ENCODE measurements at places on chromosomes 3 and 15.

- no peak for DNase-seq
Measured at GRCh38 chr3:11381563-11381962, 109.4 kb downstream of the ATG7 start.

GRCh38 chr3:40502034-40502433, 3.8 kb upstream of the ZNF620 start:
- no peak for DNase-seq

GRCh38 chr15:67854358-67854757, 14.5 kb upstream of the RNU6-1 start:
- DNase-seq, result no peak

- DNase-seq, result no peak
Measured at GRCh38 chr15:67724691-67725375, 100.5 kb upstream of the SKOR1 start.

- no peak for DNase-seq
Measured at GRCh38 chr3:4731543-4732111, 238.5 kb downstream of the ITPR1 start.

- DNase-seq, result no peak
Measured at GRCh38 chr3:183808355-183808754, 17.0 kb downstream of the MAP6D1 start.

GRCh38 chr3:171261487-171261886, 198.7 kb downstream of the TNIK start:
- DNase-seq, result no peak

DNA sequence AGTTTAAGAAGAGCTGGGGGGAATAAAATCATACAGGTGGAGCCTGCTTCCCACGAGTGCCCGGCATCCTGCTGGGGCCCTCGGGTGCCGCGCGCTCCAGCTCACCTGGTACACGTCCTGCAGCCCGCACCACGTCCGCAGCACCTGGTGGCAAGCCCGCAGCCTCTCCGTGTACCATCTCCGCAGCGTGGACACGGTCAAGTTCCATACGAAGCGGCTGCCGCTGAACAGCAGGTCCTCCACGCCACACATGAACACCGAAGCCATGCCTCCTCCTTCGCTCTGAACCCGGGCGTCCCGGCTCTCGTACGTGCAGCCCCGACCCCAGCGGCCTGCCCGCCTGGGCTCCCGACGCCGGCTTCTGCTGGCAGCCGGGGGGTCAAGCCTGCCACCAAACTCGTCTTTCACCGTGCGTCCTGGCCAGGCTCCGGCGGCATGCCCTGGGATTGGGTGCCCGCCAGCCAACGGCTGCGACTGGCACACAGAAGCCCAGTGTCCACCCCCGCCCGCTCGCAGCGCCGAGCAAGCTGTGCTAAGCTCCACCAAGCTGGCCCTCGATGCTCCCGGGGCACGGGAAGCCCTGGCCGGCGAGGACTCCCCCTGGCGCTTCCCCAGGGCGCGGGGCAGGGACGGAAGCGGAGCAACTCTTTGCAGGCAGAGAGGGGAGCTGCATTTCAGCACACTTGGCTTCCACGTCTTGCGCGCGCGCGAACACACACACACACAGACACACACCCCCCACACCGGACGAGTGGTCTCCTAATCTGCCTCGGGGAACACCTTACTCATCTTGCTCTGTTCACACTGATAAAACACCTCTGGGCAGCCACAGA, at the start of gene FRMD4B:
Gene FRMD4B, minus strand, starts transcription at position 366 of the 833 bp plus-strand sequence. Its CDS starts 99 bp downstream, at position 267.
- DNase-seq, result peak; percentile 37

DNA sequence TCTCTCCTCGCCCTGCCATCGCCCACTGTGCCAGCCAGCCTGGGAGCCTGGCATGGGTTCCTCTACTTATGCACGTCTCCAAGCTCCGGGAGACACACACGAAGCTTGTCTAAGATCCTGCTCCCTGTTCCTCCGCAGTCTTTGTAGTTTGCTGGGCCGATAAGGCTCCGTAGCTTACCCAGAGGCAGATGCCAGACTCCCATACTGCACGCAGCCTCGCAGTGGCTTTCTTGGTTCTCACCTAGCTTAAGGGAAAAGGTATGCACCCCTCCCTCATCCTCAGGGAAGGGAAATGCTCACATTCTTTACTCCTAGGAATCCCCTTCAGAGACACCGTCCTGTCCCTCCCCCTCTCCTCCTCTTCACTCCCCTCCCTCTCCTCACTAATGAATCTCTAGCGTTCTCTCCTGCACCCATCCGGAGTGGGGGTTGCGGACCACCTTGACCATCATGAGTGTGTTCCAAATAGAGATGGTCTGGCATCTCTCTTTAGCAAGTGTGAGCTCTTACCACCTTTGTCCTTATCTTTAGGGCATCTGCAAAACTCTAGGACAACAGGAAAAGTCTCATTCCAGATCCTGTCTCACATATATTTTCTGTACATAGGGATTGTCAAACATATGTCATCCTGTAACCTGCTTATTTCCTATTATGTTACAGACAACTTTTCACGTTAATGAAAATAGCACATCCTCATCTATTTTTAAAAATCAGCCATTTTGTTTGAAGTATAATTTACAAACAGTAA, 56.5 kb downstream of the TMEM266 start:
- DNase-seq, result no peak

GRCh38 chr3:42764561-42765295, 8.3 kb downstream of the CCDC13 start:
- no peak for DNase-seq

GRCh38 chr3:141104151-141104821, 53.1 kb downstream of the SPSB4 start:
- DNase-seq, result no peak

- DNase-seq, result no peak
Measured at GRCh38 chr3:64645243-64645642, 42.6 kb downstream of the ADAMTS9 start.

DNA sequence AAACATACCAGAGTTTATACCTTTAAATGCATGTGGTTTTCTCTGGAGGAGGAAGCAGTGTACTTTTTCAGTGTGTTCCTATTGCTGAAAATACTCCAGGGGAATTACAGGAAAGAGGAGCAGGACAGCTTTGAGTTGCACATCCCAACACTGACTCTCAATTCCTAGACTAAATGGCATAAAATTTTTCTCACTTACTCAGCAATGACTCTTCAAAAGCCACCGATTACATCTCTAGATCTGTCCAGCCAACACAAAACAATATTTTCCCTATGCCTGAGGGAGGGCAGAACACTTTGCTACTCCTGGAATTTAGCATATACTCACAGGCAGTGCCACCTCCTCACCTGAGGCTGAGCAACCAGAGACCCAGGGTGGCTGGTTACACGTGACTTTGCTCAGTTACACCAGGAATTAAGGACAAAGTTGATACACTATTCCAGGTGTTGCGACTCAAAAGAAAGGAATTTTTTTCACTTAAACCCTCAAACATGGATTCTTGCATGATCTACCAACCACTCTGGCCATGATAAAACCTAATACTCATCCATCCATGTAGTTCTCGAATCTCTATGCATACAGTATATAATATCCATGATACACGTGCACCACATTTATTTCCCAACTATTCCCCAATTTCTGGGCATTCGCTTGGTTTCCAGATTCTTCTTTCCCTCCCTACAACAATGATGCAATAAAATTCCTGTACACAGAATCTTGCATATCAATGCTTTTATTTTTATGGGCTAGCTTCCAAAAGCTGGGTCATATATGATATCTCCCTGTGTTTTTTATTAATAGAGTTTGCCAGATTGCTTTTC, 194.6 kb downstream of the THRB start:
- no peak for DNase-seq

GRCh38 chr15:39177561-39177960, 403.3 kb upstream of the THBS1 start:
- no peak for DNase-seq

- peak; percentile 53 for DNase-seq
Measured at GRCh38 chr15:45399381-45400212, 21.3 kb upstream of the GATM start.

- DNase-seq, result no peak
Measured at GRCh38 chr3:14344351-14344750, 58.1 kb upstream of the SLC6A6 start.

- DNase-seq, result peak; percentile 76
Measured at GRCh38 chr15:90871716-90872485, 3.5 kb downstream of the FURIN start.

DNA sequence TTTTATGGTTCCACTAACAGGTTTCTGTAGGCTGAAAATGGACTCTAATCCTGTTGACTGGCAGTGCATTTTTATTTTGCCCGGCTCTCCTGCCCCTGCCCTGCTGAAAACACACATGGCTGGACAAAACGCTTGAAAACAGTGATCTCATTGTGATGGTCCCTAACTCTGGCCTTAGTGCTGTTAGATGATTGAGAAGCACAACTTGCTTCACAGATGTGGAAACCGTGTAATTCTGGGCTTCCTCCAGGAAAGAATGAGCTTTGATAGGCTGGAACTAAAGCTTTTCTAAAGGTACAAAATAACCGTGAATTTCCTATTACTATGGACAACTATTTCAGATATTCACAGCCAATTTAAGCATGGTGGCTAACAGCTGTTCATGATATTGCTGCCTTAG, 121.4 kb downstream of the VGLL3 start:
- DNase-seq, result no peak

GRCh38 chr3:169509359-169509758, 154.2 kb downstream of the MECOM start:
- no peak for DNase-seq

GRCh38 chr3:15820911-15821310, 23.1 kb upstream of the ANKRD28 start:
- DNase-seq, result no peak

DNA sequence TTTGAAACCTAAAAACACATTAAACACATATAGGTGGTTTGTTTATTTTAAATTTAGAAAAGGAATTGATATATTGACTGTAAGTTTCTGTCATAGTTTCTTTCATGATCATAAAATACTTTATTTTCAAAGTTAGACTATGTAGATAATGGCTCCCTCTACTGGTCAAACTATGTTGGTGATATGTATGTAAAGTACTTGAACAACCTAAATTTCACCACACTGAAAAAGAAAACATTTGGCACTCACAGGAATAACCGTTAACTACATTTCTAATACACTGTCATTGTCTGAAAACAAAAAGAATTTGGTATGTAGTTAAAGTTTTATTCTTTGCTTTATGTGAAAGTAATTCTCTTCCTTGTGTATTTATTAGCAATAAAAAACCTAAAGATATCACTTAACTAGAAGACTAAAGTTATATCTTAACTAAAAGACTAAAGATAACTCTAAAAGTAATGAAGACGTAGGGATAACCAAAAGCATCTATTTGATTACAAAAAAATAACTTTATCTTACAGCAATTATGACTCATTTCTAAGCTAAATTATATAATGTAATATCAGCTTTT, 427.5 kb downstream of the VGLL3 start:
- no peak for DNase-seq

GRCh38 chr15:66719471-66719870, 17.4 kb downstream of the SMAD6 start:
- DNase-seq, result no peak

DNA sequence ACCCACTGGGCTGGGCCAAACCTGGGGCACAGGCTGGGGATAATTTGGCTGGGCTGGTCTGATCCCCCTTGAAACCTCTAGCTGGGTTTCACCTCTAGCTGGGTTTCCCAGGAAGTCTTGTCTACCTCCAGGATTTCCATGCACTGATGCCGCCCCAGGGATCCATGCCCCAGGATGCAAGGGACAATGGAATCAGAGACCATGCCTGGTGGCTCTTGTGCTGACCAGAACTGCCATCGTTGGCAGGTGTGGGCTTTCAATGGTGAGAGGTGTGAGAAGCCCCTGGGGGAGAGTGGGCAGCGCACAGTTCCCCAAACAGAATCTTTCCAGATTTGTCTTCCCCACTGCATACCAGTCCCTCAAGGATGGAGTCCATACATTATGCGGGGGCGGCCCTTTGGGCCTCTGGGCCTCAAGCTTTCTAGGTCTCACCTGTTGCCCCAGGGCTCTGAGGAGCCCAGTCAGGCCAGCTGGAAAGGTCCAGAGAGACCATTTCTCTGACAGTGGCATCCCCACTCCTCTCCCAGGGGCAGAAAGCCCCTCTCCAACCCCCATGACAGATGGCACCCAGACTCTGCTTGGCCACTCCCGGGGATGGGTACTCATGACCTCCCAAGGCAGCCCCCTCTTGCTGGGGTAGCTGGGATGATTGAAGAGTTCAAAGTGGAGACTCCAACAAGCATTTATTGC, 35.4 kb downstream of the EPHB3 start:
- no peak for DNase-seq

DNA sequence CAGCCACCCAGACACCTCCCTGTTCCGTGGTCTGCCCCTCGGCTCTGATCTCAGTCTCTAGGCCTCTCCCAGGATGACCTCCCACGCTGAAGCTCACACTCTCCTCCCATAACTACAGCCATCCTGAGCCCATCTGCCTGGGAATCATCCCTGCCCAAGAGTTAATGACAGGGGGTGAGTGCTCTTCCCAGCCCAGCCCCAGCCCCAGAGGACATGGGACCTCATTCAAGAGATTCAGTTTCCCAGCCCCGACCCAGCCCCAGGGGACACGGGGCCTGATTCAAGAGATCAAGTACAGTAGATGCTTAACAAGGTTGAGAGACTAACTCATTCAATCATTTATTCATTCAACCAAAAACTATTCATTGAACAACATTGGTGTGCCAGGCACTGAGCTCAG, 272.0 kb downstream of the XXYLT1 start:
- DNase-seq, result no peak

- no peak for DNase-seq
Measured at GRCh38 chr3:16502347-16502908, 11.1 kb downstream of the RFTN1 start.

- peak; percentile 21 for DNase-seq
Measured at GRCh38 chr15:73983211-73983727, 8.8 kb downstream of the STOML1 start.

GRCh38 chr3:42871592-42872196, 4.0 kb downstream of the CYP8B1 start:
- DNase-seq, result no peak

DNA sequence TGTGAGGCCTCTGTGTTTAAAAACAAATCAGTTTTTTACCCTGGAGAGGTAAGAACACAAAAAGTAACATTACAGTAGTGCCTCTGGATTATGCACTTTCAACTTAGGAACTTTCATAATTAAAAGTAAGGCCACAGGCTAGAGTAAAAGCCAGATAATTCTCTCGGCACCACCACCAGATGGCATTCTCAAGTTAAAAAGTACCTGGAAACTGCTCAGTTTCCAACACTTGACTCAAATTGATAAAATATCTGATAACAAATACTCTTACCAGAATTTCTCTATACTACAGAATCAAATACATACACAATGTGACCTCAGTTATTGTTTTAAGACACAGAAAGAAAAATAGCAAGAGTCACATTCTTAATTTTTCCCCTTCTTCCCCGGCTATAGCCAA, 19.9 kb downstream of the SPICE1 start:
- peak; percentile 27 for DNase-seq

DNA sequence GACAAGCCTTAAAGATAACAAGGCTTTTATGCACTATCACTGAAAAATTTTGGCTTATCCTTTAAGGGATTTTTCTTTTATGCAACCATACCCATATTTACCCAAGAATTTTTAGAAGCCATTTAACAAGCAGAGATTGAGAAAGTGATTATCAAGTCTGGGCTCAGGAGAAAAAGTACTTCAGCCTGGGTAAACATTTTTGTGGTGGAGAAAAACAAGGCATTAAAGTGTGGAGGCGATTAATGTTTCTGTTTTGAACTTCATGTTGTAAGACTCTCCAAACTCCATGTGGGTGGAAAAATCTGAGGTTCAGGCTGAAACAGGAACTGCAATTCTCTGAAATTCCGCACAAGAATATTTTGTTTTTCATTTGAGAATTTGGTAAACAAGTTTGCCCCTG, 260.4 kb upstream of the KCNMB2 start:
- no peak for DNase-seq

GRCh38 chr15:88489321-88489720, 21.8 kb downstream of the MRPS11 start:
- no peak for DNase-seq

Measured in D341Med (cell line).